ENCODE measurements at places on chromosomes 7 and 10.
A peak's percentile ranks its signal among the peaks of the same experiment; 100 is the strongest.

DNA sequence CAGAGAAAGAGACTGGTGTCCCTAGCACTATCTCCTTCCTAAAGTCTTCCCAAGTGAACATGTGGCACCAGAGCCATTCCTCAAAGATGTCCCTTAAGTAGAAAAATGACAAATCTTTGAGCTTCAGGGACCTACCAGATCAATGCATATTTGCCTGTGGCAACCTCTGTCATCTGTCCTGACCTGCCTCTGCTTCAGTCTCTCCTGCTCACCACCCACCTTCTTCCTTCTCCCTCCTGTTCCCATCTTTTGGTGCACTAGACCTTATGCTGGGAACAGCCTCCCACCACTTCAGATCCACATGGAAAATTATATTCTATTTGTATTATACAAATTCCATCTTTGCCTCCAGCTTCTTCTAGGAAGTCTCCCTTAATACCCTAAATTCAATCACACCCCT is 386.4 kb downstream of the PLXNA4 start:
- DNase-seq: no peak

DNA sequence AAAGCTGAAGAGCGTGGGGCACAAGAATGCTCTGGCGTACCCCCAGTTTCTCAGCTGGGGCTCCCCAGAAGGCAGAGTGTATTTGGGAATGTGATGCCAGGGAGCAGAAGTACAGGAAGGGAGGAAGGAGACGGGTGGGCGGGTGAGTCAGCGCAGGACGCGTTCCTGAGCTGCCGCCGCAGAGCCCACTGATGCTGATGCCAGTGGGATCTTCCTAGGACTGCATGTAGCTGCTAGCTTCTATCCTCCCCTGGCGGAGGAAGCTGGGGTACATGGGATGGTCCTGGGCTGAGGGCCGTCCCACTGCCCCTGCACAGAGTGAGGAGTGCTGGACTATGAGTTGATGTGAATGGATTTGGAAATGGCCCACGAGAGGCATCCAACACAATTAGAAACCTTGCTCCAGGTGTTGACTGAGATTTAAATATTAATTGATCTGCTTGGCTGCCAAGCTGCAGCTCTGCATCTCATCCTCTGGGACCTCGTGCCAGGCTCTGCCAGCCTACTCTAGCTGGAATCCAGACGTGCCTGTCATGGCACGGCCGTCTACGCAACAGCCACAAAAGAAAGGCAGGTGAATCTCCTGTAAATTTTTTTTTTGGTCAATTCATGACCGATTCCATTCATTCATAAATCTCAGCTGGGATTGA is 66.2 kb upstream of the RHEB start:
- DNase-seq: no peak

DNA sequence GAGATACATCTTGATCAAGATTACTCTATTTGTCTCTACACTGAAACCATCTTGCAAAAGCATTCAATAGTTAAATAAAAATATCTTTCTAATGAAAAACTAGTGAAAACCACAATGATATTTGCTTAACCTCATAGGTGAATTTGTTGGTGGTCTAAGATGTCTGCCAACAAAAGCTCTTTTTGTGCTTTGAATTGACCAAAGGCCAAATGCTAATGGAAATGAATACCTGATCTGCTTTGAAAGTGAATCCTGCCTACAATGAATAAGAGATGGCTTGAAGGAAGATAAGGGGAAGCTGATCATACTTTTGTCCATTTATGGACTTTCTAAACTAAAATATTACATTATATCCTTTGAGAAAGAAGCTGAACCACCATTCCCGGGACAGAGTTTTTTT is 228.9 kb upstream of the ETV1 start:
- DNase-seq: no peak

- no peak for DNase-seq
Observed at GRCh38 chr10:116907245-116907987, 58.1 kb downstream of the ENO4 start.

- no peak for DNase-seq
Observed at GRCh38 chr7:158676171-158676840, 28.3 kb downstream of the NCAPG2 start.

DNA sequence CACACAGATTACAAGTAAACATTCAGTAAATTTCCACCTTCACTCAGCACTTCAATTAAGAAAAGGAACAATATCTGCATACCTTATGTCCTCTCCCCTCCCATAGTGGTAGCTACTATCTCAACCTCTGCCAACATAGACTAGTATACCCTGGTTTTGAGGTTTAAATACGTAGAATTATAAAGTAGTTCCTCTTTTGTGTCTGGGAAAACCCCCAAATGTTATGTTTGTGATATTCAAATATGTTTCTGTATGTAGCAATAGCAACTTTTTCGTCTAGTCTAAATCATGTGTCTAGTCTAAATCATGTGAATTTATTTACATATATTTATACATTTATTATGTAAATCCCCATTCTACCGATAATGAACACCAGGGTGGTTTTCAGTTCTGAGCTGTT is 13.2 kb upstream of the CAMK2B start:
- DNase-seq: no peak

- no peak for DNase-seq
Observed at GRCh38 chr7:42222891-42223290, 14.1 kb downstream of the GLI3 start.

GRCh38 chr10:14235566-14236195 is 95.0 kb downstream of the FRMD4A start:
- DNase-seq: no peak

DNA sequence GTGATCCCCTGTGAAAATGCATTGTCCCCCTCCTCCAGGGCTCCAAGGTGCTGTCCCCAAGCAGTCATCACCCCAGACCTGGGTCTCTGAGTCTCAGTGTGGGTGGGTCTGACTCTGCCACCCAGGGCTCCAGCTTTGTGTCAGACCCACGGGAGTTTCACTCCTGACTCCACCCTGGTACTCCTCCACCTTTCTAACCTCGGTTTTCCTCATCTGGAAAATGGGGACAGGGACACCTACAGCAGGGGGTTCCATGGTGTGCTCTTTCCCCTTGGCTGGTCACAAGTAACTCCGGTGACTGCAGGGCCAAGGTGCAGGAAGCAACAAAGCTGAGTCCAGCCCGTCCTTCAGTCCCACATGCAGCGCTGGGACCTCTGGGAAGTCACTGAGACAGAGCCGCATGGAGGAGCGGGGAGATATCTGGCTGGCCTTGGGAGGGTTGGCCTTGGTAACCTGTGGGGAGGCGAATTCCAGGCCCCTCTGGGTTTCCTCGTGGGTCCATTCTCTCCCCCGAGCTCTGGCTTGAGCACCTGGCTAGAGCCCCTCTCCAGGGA is 41.8 kb upstream of the RABGEF1 start:
- no peak for DNase-seq

GRCh38 chr7:149498811-149499210 is 1.2 kb upstream of the ZNF746 start:
- no peak for DNase-seq

GRCh38 chr10:112510384-112510783 is 63.4 kb downstream of the VTI1A start:
- no peak for DNase-seq

DNA sequence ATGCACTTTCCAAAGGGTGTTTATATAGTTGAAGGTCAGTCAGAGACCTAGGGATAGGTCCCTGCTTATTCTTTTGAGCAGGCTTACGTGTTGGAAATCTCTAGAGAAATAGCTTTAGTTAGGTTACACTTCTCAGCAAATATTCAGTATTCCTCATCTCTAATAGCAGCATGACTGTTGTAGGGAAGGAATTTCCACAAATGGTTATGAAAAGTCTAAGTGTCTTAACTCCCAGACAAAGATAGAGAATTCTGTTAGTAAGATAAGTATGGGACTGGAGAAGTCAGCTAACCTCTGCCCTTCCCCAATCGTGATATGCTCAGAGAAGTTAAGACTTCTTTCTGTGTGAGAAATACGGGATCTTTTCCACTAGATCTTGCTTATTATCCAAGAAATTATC is 16.5 kb downstream of the SGPL1 start:
- no peak for DNase-seq

GRCh38 chr10:91941426-91941825 is 17.9 kb downstream of the BTAF1 start:
- no peak for DNase-seq

- DNase-seq: no peak
Observed at GRCh38 chr7:158546214-158546613, 41.4 kb downstream of the PTPRN2 start.

GRCh38 chr7:112171673-112172072 is 34.5 kb downstream of the DOCK4 start:
- DNase-seq: no peak

GRCh38 chr7:156238366-156239133 is 402.0 kb upstream of the RNF32 start:
- no peak for DNase-seq

- DNase-seq: no peak
Observed at GRCh38 chr7:157480371-157481050, 143.7 kb downstream of the DNAJB6 start.

DNA sequence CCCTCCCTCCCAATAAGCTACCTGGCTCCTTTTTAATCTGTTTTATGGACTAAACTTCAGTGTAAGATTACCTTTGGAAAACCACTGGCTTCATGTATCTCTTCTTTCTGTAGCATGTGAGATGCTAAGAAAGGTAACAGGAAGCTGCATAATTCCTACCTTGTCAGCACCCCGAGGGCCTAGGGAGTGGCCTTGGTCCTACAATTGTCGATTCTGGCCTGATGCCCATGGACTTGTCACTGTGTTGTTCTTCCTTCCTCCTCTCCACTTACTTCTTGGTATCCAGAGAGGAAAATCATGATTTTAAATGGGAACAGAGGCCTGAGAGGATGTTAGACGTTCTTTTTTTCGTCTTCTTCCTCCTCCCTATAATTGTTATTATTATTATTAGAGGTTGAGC is 42.9 kb upstream of the PDZD8 start:
- DNase-seq: no peak

DNA sequence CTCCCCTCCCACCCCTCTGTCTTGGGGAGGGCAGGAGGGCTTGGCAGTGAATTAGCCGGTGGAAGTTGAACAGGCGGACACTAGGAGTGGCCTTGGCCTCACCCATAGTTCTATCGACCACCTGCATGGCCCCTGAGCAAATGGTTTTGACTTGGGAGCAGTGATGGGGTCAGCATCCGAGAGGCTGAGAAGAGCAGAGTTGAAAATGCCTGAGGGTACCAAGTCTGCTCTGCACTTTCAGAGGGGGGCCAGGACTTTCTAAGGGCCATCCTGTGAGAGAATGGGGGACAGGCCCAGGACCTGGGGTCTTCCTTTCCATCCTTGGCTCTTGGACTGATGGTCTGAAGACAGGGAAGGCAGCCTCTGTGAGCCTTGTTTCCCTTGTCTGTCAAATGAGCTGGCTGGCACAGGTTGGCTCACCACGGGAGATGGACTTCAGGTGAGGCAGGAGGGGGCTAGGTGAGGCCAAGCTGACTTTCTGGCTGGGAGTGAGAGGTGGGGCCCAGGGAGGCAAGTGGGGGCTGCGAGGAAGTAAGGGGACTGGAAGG is 29.4 kb downstream of the CDH23 start:
- DNase-seq: no peak

- no peak for DNase-seq
Observed at GRCh38 chr10:12350167-12350872, 973 bp downstream of the CAMK1D start.

- no peak for DNase-seq
Observed at GRCh38 chr10:6401558-6402348, 178.3 kb downstream of the PRKCQ start.

GRCh38 chr7:49022448-49022847 is 98.1 kb downstream of the CDC14C start:
- DNase-seq: no peak

GRCh38 chr10:35353395-35353794 is 17.1 kb downstream of the CCNY start:
- no peak for DNase-seq

- DNase-seq: no peak
Observed at GRCh38 chr10:79353000-79353406, 5.7 kb downstream of the PPIF start.

DNA sequence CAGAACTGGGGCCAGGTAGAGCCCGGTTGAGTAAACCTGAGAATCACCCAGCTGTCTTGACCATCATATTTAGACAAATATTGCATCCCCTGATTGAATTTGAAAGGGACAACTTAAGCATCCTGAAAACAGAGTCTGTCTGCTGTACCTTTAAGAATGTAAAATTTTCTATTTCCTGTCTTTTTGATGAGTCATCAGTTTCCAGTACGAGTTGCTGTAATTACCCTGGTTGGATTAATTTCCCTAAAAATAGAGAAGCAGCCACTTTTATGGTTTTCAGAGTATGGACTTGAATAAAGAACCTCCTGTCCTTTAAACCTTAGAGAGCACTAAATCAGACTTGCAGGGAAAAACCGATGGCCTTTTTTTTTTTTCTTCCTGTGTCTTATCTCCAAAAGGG is 164.6 kb upstream of the SH2B2 start:
- DNase-seq: no peak

DNA sequence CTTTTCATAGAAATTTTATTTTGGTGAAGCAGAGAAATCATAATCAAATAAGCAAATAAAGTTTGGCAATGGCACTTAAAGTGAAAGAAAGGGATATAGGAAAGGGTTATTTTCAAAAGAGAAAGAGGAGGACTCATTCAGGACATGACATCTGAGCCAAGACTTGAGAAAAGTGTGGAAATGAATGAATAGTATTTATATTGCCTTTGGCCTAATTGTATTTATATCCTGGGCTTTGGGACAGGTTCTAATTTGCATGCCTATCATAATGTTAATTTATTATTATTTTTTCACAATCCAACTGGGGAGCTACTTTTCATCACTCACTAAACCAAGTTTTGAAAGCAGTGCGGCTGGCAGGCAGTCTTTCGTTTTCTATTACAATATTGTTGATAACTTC is 376.8 kb downstream of the HGF start:
- no peak for DNase-seq

- DNase-seq: no peak
Observed at GRCh38 chr10:34584164-34584563, 230.9 kb downstream of the PARD3 start.

DNA sequence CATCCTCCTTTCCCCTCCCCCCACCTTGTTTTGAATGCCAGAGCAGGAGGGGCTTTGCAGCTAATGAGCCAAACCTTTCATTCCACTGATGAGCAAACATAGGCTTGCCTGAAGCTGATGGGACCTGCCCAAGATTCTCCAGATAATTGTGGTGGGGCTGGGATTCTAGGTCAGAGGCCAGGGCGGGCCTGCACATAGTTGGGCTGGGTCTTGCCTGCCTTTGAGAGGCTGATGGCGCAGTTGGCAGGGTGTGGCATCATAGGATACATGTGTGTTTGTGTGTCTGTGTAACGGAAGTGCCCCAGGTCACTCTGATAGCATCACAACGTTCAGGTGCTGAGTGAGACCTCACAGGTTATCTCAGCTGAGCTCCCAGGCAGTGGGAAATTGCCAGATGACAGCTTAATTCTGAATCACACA is 22.9 kb downstream of the BTBD16 start:
- DNase-seq: no peak

GRCh38 chr10:109430043-109430760 is 493.1 kb downstream of the XPNPEP1 start:
- DNase-seq: no peak

GRCh38 chr10:27065084-27065483 is 35.2 kb downstream of the ANKRD26 start:
- no peak for DNase-seq

- no peak for DNase-seq
Observed at GRCh38 chr7:158128572-158128971, 459.1 kb downstream of the PTPRN2 start.

GRCh38 chr10:6088721-6089333 is at the start of gene RBM17:
Gene RBM17 (plus strand): TSS chr10:6089034. CDS start chr10:6097066, 8,032 bp downstream.
- peak; percentile 82 for DNase-seq

Data from GOT3 (cell line).